CD4-positive, CD25-positive, alpha-beta regulatory T cell (primary cell): ENCODE measurements at places on chromosomes 2 and 18. TPM values are rescaled to one million over a fixed set of nuclear protein-coding genes. Genes with fewer than 3 reads are reported as not detected.

DNA sequence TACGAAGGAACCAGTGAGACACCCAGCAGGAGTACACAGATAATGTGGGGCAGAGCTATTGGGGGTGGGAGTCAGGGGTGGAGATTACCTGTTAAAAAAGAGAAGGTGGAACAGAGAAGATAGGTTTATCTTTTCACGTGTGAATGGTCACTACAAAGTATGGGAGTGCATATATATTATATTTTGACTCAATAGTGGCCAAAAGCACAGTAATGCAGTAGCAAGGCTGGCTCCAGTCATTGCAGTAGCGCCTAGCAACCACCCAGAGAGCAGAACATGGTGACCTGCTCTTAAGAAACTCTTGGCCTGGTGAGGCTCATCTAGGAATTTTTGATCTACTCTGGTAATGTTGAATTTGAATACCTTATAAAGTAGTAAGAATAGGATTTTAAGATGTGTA lies 1.0 kb downstream of the IMPACT start:
- no peak for DNase-seq

GRCh38 chr2:75260946-75261345 lies 61.6 kb upstream of the TACR1 start:
- no peak for DNase-seq

The NOL4 gene
- not detected for total RNA-seq

- no peak for DNase-seq
Measured at GRCh38 chr18:74546751-74547530, 12.6 kb downstream of the CNDP1 start.

DNA sequence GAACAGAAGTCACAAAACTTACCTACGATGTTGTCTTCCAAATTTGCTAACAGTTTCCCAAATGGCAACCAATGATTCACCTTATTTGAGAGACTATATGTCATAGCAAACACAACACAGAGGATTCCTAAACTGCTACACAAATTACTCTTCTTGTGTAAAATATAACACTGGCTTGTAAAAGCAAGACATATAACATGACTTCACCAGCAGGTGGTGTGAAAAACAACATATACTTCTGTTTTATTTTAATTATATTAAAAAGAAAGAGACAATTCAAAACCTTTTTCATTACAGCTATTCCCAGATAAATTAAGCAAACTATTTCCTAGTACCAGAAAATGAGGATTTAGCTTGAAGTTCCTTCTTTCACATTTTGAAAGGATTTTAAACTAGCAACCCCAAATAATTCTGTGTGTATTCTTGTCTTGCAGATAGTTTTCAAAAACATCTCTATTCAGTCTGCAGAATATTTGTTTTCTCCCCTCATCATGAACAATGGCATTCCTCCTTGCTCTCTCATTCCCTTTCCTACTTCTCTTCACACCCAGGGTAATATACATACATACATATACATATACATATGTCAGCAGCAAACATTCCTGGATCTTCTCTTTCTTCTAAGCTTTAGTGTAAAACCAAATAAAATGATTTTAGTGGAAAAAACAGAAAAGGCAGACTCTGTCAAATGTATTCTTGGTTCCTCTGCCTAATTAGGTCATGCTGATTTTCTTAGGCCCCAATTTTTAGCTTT lies 62.1 kb downstream of the SCN3A start:
- DNase-seq: no peak

DNA sequence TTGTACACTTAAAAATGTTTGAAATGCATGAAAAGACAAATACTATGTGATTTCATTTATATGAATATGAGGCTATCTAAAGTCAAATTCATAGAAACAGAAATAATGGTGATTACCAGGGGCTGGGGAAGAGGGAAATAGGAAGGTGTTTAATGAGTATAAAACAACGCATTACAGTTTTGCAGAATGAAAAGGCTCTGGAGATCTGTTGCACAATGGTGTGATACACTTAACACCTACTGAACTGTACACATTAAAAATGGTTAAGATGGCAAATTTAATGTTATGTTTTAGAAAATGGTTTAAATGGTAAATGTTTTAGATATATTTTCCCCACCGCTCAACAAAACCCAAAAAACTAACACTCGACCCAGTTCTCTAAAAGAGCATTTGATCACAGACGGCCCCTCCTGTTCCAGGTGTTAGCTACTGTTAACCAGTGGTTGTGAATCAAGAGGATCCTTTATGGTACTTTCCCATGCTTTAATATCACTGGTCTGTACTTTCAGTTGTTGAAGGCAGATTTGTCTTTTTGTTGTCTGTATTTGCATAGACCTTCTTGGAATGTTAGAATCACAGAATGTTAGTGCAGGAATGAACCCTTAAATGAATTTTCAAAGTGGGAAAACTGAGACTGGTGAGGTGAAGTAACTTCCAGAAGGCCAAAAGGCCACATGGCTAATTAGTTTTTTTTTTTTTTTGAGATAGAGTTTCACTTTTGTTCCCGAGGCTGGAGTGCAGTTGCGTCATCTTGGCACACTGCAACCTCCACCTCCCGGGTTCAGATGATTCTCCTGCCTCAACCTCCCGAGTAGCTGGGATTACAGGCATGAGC lies 10.2 kb downstream of the RAB10 start:
- DNase-seq: no peak

DNA sequence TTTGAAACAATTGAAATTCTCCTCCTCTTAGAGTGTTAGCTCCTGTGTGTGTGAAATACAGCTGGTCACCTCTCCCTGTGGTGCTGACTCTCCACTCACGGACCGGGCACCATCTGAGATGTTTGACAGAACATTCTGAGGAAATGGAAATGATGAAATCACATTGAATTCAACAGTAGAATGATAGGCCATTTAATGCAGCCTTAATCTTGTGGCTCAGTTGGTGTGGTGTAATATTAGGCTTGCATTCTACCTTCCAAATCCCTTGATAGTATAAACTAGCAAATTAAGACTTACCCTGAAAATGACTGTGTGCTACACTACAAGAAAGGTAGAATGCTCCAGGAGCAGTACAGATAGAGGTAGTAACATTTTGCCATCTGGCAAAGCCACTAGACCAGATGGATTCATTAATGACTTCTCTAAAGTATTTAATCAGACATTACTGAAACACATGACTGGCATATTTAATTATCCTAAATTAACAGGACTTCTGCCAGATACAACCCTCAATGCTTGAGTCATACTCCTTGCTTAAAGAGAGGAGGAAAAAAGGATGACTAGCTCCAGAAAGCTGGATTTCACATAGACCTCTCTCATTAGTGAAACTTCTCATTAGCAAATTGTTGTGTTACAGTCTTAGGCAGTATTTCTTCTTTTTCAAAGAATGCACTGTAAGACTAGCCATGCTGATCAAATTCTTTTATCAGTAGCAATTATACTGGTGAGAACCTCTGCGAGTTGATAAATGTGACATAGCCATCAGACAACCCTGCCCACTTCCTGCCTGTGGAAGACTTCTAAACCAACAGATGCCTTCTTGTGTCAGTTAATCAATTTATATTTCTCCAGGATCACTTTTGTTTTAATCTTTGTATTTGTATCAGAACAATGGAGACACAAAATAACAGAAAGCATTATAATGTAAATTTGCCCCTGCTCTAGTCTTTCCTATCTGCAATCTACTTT lies 80.6 kb downstream of the EML6 start:
- DNase-seq: no peak
